ENCODE measurements at places on chromosomes 5 and 9.
A peak's percentile ranks its signal among the peaks of the same experiment; 100 is the strongest.

DNA sequence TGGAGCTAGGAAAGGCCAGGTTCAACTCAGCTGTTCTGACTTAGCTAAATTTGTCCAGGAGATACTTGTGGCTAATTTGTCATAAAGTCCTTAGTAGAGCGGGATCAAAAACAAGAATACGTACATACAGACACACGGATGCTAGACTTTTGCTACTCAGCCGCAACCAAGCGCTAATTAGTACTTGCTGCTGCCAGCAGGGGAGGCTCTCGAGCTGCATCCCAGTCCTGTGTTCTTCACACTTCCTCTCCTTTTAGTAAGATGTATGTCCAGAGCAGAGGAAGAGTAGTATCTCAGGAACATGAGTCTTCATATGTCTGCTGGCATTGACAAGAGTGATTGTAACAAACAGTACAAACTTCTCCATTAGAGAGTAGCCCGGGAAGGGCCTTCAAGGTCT is 58.3 kb downstream of the CYFIP2 start:
- no peak for DNase-seq

DNA sequence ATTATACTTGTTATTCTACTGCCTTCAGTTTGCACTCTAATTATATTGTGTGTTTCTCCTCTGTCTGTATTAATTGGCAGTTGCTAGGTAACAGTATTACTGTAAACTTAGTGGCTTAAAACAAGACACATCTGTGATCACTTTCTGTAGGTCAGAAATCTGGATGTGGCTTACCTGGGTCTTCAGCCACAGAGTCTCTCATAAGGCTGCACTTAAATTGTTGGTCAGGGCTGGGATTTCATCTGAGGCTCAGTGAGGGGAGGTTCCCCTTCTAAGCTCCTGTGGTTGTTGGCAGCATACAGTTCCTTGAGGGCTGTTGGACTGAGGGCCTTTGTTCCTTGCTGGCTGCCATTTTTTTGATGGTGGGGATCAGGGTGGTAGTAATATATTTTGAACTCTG is 68.8 kb downstream of the SLC44A1 start:
- DNase-seq, result no peak

GRCh38 chr5:177402271-177403043 is 2.0 kb upstream of the PFN3 start:
- peak; percentile 47 for DNase-seq

GRCh38 chr5:7395432-7395946 is 449 bp upstream of the ADCY2 start:
- DNase-seq, result no peak

GRCh38 chr9:88533951-88534455 is 975 bp upstream of the NXNL2 start:
- no peak for DNase-seq

DNA sequence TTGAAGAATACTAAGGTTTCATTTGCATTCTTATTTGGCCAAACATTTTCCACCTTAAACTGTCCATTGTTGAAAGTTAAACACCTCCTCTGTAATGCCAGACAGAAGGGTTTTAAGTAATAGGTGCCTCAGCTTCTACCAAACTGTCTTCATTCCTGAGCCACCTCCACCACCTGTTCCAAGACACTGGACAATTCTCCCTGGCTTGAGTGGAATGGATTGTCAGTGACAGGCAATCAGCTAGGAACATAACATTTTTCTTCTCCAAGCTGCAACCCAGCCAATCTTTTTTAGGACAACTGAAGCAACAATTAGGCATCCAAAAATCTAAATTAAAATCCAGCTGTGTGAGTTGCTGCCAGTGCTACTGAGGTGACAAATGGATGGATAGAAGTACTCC is 73.9 kb upstream of the ICE1 start:
- no peak for DNase-seq

DNA sequence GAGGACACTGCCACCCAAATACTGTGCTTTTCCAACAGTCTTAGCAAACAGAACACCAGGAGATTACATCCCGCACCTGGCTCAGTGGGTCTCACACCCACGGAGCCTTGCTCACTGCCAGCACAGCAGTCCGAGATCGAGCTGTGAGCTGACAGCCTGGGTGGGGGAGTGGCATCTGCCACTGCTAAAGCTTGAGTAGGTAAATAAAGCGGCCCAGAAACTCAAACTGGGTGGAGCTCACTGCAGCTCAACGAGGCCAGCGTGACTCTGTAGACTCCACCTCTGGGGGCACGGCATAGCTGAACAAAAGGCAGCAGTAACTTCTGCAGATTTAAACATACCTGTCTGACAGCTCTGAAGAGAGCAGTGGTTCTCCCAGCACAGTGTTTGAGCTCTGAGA is 28.8 kb downstream of the EPB41L4A start:
- DNase-seq, result no peak

- no peak for DNase-seq
These were observed 15.1 kb upstream of the OXCT1 start for GRCh38 chr5:41885286-41885685.

DNA sequence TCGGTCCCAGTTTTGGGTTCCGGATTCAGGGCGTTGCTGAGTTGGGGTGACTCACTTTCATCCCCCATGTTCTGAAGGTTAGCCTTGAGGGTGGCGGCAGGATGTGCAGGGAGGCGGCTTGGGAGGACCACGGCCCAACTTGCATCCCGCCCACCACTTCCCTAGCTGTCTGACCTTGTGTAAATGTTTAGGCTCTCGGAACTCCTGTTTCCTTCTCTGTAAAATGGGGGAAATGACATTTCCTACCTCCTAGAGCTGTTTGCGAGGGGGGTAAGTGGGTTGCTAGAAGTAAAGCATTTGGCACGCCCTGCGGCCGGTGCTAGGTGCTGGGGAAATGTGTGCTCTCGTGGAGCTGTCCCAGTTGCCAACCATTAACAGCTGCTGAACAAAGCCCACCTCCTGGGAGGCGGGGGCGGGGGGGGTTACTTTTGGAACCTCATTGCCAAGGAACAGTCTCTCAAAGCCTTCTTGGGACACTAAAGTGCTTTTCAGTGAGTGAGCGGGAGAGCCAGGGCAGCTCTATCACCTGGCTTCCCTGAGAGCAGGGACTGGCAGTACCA is 27.5 kb downstream of the PTGES2 start:
- no peak for DNase-seq

DNA sequence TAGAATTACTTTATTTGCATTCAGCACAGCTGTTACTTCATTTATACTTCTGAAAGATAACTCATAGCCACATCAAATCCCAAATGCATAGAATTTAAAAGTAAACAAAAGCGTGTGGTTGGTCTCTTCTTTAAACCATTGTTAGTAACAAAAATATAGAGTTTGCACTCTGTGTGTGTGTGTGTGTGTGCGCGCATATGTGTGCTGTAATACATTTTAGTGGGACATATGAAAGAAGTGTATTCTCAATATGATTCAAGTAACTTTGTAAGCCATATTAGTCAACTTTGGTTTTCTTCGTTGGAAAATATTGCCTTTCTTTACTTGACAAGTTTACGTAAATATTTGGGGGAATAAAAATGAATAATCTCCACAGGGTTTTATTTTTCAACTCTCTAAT is 106.1 kb upstream of the PRRC1 start:
- DNase-seq, result no peak

DNA sequence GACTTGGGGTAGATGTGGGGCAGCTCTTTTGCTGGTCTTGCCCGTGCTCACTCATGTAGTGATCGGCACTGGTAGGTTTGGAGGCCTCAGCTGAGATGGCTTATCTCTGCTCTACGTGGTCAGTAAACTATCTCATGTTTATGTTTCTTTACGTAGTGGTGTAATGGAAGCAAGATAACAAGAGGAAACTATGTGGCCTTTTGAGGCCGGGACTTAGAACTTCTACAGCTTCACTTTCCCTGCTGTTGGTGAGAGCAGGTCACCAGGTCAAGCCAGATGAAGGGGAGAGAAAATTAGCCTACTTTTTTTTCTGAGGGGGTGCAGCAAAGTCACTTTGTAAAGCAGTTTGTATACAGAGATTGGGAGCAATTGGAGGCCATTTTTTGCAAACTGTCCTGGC is 8.5 kb downstream of the FOCAD start:
- DNase-seq, result no peak

DNA sequence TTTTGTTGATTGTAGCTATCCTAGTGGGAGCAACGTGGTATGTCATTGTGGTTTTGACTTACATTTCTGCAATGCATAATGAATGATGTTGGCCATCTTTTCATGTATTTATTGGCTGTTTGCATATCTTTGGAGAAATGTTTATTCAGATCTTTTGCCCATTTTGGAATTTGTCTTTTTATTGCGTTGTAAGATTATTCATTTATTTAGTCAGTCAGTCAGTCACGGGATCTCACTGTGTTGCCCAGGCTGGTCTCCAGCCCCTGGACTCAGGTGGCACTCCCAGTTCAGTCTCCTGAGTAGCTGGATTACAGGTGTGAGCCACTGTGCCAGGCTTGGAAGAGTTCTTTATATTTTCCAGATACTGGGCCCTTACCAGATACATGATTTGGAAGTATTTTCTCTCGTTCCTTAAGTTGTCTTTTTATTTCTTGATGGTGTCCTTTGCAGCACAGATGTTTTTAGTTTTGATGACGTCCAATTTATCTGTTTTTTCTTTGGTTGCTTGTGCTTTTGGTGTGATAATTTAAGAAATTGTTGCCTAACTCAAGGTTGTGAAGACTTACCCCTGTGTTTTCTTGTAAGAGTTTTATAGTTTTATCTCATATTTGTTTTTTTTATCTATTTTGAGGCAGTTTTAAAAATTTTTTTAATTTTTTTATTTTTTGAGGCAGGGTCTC is 67.1 kb downstream of the EHMT1 start:
- DNase-seq, result no peak

DNA sequence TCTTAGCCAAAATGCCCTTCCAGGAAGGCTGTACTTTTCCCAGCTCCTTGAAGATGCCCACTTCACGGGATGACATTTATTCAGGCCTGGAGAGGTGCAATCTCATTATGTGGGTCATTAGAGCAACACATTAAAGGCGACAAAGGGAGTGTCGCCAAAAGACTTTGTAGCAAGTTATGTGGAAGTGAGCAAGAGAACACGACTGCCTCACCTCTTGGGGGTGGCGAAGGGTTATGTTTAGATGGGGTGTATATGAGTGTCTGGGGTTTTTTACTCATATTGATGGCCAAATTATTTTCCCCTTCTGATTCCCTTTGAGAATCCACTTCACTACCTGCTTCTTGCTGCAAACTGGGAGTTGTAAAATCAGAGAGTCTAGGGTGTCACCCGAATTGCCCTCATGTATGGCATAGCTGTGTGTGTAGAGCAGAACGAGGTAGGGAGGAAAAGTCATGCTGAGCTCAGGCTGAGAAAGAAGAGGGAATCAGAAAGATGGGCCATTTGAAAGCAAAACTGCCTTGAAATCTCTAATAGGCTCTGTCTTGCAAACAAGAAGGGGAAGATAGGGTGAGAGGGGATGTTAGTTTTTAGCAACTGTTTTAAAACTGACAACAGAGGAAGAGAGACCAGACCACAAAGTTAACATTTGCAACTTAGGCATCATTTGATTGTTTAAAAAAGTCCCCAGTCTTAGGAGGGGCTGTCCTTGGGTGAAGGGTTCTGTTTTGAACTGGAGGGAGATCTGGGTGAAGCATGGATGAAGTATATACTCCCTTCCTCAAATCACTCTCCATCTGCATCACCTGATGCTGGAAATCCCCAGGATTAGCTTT is 97.1 kb upstream of the IL12B start:
- DNase-seq, result no peak

DNA sequence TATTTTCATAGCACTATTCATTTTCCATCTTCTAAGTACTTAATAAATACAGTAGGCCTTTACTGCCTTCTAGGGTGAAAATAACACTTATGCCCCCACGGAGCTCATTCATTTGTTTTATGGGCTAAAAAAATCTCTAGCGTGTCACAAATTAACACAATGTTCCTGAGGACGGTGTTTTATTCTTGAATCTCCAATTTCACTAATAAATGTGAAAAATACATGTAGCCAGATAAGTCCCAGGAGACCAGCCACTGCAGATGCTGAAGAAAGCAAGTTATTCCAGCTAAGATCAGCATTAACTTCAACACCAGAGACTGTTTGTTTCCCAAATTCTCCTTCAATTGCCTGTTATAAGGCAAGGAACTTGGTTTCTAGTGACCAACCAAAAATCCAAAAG is 102.3 kb downstream of the MARCHF3 start:
- DNase-seq, result no peak
